ENCODE measurements at places on chromosomes 5 and 9. TPM values are rescaled to one million over a fixed set of nuclear protein-coding genes. Genes with fewer than 3 reads are reported as not detected.

The ARID3C gene
- 0.31 TPM for total RNA-seq

The LAMC3 gene
- 6.4 TPM for total RNA-seq

The SARDH gene
- total RNA-seq = 8.0 TPM

The PRRC1 gene
- total RNA-seq = 56.9 TPM

The ENTREP1 gene
- 16.3 TPM for total RNA-seq

The FOXE1 gene
- 6.8 TPM for total RNA-seq

The PAPPA gene
- total RNA-seq = 3.0 TPM

The DBN1 gene
- total RNA-seq = 58.3 TPM

The GAPT gene
- 4.0 TPM for total RNA-seq

The AGGF1 gene
- 29.1 TPM for total RNA-seq

The CANX gene
- 353 TPM for total RNA-seq

The ABL1 gene
- total RNA-seq = 72.9 TPM

The ANKRD34B gene
- total RNA-seq = not detected

The SLC6A7 gene
- not detected for total RNA-seq

The PCDHGC4 gene
- 7.9 TPM for total RNA-seq

The CDX1 gene
- 0.31 TPM for total RNA-seq

The ABO gene
- total RNA-seq = 1.4 TPM

The TRIM7 gene
- 21.7 TPM for total RNA-seq

Data from tongue (tissue), 3 donors.